NCI-H1048 (cell line): ENCODE measurements at places on chromosomes 11 and 22.

DNA sequence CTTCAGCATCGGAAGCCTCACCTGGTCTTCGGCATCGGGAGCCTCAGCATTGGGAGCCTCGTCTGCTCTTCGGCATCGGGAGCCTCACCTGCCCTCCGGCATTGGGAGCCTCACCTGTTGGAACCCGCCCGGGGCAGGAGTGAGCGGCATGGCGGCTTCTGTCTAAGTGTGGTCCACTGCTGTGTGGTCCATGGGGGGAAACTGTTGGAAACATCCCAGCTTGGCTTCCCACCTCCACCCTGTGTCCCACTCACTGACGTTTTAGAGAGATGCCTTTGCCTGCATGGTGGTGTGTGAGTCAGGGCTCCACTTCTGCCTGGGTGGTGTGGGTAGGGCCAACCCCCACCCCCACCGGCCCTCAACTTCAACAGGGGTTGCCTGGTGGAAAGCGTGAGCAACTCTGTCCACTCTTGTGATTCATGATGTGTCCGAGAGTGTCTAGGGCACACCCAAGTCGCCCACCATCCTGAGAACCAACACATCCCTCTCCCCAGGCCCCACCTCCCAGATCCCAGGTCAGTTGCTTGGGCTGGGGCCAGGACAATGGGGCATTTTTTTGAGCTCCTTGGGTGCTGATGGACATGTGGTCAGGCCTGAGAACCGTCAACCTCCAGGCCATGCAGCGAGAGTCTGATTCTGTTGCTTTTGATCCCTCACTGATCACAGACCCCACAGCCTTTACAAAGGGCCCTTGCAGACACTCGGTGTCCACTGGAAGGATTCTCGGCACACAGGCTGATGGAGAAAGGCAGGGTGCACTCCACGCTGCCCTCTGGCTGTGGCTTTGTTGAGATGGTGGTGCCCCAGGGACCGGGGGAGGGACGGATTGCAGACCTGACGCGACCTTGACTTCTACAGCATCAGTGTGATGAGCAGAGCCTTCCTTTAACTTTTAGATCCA is 406.7 kb downstream of the TBC1D22A start:
- DNase-seq, result no peak

DNA sequence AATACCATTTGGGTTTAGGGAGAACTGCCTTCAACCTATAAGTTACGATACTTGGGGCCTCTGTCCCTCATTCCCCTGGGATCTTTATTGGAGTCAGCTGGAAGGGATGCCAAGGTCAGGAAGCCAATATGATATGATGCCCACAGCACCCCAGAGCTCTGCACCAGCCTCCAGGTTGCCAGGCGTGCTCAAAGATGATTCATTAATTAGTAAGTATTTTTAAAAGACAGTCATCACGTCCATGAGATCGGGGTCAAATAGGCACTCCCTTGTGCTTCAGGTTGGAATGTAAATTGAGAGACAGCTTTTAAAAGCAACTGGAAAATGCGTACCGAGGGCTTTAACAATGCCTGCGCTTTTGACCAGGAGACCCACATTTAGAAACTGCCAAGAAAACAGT is 57.0 kb upstream of the CD5 start:
- DNase-seq, result no peak

DNA sequence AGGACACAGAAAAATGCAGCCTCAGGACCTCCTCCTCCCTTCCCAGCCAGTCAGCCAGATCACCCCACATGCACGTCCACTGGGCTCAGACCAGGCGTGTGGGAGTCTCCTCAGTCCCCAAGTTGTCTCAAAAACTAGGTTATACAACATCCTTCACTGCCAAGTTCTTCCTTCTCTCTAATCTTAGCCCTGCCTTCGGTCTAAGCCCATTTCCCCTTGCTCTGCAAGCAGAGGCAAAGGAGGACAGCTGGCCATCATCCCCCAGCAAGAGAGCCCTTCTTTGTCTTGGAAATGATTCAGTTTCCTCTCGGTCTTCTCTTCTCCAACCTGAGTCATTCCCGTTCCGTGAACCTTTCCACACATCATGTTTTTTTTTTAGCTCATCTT is 14.0 kb upstream of the NRGN start:
- no peak for DNase-seq

DNA sequence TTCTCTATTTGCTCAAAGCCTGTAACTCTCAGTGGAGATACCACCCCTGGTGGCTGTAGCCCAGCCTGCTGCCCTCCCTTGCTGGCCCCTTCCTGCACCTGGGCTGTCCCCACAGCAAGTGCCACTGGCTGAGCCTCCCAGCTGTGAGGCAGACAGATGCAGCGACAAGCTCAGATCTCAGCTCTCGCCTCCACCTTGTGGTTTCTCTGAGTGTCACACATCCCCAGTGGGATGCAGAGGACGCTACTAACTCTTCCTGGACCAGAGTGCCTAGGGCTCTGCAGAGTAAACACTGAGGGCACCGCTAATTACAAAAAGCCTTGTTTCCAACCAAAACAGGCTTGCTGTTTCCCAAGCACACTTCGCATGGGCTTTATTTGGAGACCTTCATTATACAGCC is 8.9 kb downstream of the YPEL1 start:
- DNase-seq, result no peak

DNA sequence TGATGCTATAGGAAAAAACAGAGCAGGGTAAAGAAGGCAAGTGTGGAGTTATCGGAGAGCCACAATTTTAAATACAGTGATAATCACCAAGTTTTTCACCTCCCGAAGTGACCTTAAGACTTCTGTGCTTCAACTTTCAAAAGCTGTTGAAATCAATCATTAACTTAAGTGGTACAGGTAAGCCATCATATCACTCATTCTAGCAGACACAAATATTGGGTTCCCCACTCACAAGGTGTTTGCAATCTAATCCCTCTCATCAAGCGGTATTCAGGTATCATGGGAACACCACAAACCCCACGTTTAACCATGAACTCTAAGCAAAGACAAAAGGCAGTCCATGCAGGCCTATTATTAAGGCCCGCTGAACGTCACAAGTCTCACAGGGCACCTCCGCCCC is 26.8 kb downstream of the LARGE1 start:
- DNase-seq, result no peak

DNA sequence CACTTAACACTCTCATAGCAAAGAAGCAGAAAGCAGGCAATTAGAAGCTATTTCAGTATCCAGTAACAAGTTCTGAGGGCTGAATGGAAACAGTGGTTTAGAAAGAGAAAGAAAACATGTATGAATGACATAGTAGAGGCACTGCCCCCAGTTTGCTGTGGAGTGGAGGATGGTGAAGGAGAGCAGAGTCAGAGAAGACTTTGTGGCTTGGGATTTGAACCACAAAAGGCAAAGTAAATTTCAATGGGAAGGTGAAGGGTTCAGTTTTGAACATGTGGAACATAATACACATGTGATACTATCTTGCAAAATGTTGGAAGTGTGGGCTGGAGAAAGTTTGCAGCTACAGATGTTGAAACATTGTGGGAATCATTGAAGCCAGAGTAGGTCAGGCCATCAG is 81.4 kb downstream of the SNX19 start:
- DNase-seq, result no peak

- DNase-seq, result no peak
Measured at GRCh38 chr11:79507706-79508105, 66.9 kb upstream of the TENM4 start.
